ENCODE measurements at places on chromosomes 13 and 19.

- DNase-seq = no peak
Observed at GRCh38 chr19:52936151-52936953, 13.1 kb upstream of the ZNF888 start.

DNA sequence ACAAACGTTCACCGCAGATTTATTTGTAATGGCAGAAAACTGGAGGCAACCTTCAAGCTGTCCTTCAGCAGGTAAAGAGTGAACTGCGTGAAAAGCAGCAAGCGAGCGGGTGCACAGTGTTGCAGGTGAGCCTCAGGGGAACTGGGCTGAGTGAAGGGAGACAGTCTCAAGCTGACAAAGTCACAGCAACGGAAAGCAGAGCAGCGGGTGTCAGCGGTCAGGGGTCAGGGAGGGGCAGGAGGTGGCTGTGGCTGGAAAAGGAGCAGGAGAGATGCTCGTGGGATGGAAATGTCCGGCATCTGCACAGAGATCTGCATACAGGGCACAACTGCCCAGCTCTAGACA lies 8.5 kb upstream of the RASA3 start:
- DNase-seq = no peak

DNA sequence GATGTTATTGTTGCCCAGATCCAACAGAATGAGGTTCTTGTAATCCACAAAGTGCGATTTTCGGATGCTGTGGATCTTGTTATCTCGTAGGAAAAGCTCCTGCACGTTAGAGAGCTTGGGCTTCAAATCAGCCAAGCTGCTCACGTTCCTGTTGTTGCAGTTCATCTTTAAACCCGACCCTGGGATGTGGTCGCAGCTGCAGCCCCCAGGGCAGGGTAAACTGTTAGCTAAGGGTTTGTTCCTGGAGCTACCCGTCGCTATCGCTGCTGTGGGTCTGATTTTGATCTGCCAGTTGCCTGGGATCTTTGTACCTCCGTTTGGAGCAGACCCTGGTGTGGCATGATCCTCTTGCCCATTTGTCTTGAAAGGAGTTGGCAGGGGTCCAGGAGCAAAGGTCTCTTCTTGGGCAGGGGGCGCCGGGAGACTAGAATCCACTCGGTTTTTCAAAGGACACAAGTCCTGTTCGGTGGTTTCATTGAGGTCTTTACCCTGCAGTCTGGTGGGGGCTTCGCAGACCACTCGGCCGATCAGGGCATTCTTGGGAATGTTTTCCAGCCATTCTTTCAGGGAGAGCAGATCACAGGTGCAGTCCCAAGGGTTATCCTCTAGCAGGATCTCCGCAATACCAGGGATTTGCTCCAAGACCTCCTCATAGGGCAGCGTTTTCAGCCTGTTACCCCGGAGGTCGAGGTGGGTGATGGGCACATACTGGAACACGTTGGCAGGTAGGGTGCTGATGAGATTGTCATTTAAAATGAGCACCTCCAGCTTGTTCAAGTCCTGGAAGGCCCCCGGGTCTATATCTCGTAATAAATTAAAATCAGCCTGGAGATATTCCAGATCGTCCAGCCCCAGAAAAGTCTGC lies 1.8 kb downstream of the SLITRK1 start:
- no peak for DNase-seq

- no peak for DNase-seq
Observed at GRCh38 chr13:107461751-107462150, 753.6 kb downstream of the LIG4 start.

GRCh38 chr19:1065606-1066109 lies 1.3 kb upstream of the ARHGAP45 start:
- no peak for DNase-seq

GRCh38 chr19:32206065-32206464 lies 139.3 kb upstream of the ZNF507 start:
- DNase-seq = no peak

DNA sequence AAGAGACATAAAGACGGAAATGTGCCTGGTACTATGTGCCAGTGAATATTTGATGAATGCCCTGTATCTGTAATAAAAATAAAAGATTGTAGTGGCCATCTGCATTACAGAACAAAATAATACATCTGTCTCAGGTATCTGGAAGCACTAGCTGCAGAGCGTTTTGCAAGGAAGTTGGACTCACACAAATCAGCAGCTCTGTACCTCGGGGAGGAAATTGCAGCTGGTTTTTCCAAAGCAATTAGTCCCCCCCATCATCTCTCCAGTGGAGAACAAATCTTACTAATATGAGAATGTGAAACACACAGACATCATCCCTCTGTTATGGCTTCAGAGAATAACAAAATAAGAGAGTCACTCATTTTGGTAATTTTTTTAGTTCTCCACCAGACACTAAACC lies 245.3 kb downstream of the ITGBL1 start:
- DNase-seq = no peak

DNA sequence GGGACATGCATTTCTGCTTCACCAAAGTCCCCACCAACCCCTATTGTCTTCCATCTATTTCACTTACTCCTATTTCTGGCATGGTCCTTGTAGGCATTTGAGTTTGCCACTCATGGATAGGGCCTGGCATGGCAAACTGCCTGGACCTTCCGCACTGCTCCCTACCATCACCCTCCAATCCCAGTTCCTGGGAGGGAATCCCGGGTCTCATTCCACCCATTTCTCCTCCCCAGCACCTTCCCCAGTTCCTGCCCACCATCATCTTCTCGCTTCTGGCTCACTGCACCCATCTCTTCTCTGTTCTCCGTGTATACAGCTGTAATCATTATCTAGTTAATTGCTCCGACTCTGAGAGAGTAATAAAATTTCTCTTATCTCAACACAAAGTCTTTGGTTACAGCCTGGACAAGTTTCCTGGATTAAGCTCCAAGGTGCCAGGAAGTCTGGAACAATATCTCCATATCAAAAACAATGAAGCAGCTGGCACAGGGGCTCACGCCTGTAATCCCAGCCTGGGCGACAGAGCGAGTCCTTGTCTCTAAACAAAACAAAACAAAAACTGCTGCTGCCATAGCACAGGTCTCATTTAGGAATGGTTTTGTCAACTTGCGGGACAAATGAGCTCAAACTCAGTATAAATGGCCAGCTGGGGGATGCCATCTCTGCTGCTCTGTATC lies 17.0 kb upstream of the COX7A1 start:
- no peak for DNase-seq
